ENCODE measurements at places on chromosomes 1 and 21.
A peak's percentile ranks its signal among the peaks of the same experiment; 100 is the strongest.

GRCh38 chr1:28864695-28865094, 49.7 kb upstream of the EPB41 start:
- no peak for DNase-seq

DNA sequence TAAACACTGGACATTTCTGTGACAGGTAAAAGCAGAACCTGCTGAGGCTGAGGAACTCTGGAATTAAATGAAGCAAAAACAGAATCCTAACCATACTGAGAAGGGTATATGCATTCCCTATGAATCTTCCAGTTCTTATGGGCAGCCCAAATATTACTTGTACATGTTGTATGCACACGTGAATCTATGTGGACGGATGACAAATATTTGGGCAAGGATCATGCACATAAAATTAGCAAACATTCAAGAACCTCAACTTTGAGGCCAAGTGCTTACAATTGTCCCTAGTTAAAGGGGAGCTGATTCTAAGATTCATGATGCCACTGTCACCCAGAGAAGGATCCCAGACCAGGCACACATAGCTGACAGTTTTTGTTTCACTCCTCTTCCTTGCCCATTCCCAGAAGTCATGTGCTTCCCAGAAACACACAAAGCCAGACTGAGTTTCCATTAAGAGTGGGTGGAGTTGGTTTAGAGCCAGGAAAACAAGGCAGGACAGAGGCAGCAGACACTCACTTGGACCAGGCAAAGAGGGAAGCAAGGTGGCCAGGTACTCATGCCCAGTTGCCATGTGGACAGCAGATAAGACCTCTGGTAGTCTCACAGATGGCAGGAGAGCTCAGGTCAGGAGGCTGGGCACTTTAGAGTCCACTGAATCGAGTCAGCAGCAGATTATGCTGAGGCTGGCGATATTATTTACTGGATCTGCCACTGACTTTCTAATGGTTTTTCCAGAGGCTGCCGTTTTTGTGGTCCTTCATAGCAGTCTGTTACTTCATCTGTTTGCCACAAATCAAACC, 25.6 kb downstream of the AK2 start:
- peak; percentile 72 for DNase-seq

- DNase-seq: no peak
Observed at GRCh38 chr1:62484824-62485468, 48.1 kb downstream of the USP1 start.

DNA sequence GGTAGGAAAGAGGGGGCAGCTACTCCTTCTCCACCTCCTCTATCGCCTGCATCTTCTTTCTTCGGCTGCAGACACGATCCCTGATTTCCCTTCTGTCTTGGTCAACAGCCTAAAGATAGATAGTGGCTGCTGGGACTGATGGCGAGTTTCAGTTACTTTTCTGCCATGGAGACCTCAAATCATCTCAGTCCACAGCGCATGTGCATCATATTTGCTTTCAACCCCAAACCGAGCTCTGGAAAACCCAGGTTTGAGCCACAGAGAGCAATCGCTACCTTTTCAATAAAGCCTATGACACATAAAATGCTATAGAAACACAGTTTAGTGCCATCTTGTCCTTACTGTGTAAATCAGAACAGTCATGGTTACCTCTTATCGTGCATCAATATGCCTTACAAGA, 142.9 kb upstream of the IRF2BP2 start:
- DNase-seq: no peak

DNA sequence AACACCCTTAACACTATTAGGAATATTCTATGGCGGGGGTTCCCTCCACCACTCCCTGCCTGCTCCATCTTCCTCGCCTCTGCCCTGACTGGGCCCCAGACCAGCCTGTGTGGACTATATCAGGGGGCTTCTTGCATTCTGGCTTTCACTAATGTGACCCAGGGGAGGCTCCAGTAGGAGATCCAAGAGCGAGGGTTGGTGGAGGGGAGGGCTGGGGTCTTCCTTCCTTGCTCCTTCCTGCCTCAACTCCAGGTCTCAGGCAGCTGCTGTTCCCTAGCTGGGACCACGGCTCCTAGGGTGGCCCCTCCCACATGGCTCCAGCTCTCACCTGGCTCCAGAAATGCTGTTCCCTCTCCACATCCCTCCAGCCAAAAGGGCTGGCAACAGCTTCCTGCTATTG, 257.4 kb downstream of the MATN1 start:
- no peak for DNase-seq

DNA sequence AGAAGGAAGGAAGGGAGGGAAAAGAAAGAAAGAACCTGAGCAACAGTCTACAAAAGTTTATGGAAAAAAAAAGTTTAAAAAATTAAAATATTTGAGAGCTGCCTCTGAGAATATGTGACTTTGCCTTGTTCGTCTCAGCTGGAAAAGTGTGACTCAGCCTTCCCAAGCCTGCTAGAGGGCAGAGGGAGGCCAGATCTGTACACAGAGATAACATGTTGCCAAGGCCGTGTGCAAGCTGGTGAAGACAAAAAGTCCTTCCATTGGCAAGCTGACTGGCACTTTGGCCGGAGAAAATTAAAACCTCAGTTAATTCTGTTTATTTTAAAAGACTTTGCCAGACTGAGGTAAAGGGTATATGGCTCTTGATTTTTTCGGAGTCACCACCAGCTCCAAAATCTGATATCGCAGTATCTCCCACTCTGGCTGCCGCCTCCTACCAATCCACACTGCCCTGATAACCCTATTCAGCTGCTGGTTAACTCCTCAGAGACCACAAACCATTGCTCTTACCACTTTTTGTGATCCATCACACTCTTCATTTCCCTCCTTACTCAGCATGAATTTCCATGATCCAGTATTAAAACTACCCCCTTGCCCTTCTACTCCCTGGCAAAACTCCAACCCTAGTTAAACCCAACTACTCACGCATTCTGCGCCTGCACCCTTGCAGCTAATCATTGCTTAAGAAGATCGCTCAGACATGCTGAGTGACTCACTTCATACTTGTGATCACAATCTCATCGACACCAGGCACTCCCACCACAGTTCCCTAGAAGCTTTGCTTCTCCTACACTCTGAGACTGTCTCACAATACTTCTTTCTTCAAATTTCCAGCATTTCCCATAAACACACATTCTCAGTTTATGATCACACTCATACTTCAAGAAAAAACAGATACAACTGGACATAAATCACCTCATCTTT, 5.7 kb upstream of the PPP1R15B start:
- DNase-seq: no peak

DNA sequence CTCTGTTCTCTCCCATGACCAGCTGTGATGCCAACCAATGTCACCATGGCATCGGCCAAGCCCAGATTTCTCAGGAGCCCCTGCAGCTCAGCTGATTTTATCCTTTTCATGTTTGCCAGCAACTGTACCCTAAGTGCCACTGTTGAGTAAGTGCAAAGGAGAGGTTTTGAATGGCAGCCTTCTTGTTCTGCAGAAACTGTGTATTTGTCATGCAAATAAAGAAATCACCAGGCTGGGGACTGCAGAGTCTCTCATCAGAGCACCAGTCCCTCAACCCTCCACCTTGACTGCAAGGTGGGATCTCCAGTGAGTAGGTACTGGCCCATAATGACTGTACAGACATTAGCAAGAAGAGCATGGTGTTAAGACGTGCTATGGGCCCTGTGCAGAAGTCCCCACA, 26.6 kb downstream of the C8B start:
- no peak for DNase-seq

DNA sequence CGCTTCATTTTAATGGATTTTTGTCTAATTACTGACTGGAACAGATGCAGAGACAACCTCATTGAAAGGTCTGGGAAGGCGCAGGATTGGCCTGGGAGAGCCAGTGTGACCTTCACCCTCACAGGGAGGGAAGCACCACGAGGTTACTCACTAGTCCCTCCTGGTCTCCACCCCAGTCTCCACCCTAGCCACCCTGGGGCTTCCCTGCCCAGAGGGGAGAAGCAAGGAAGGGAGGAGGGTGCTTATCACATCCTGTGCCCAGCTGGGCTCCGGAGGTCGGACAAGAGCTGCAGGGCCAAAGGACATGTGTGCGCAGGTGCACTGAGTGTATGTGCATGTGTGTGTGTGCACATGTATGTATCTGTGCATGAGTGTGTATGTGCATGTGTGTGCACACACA, 220.1 kb upstream of the VAMP3 start:
- no peak for DNase-seq

DNA sequence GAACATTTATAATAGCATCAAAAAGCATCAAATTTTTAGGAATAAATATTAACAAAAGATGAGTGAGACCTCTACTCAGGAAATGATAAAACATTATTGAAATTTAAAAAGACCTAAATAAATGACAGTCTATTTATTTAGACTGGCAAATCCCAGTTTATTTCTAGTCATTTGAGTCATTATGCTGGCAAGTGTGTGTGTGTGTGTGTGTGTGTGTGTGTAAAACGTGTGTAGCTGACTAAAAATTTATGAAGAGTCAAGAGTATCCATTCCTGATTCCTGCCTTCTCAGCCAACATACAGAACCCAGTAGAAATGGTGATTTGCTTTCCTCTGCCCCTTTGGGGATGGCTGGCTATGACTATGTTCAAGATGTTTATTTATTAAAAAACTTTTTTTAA, 46.2 kb downstream of the OSBPL9 start:
- DNase-seq: no peak

- no peak for DNase-seq
Observed at GRCh38 chr1:193589597-193590040, 403.2 kb upstream of the B3GALT2 start.

DNA sequence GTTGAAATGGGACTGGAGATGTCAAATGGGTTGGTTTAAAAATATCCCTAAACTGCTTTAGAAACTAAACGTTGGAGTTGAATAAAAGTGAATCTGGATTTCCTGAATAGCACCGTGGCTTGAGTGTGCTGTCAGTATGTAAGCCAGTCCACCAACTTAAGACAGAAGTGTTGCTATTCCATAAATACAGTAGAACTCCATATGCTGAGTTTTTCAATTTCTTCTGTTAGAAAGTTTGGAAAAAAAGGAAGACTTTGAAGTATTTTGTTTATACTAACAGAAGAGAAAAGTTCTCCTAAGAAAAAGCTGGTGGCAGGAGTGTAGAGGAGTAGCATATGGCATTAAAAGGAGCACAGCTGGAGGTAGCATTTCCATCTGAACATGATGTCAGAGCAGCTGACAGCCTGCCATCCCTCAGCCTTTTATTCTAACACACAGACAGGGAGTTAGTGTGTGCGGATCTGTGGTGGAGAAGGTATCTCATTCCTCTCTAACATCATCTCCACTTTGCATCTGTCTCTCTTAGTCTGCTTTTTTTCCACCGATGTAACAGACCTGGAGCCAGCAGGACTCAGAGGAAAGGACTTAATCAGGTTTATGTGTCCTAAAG, at the start of gene ZBTB18:
Gene ZBTB18 (plus strand): TSS at position 449 of the 610 bp plus-strand sequence. CDS start 149 bp downstream, at position 598.
- no peak for DNase-seq

DNA sequence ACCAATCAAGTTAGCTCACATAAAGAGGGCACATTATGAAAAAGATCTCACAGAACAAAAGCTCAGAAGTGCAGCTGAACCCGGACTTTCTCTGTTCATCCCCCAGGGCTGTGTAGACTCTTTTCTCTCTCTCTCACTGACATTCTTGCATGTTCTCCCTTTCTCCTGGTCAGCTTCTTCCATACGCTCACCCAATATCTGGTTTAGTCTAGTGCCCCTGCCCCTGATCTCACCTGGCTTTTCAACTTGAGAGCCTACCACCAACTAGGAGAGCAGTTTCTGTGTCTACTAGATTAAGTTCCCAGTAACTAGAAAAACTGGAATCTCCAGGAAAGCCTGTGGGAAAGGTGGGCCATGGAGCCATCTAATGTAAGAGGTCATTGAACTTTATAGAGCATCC, 126.9 kb upstream of the GRIK3 start:
- no peak for DNase-seq

DNA sequence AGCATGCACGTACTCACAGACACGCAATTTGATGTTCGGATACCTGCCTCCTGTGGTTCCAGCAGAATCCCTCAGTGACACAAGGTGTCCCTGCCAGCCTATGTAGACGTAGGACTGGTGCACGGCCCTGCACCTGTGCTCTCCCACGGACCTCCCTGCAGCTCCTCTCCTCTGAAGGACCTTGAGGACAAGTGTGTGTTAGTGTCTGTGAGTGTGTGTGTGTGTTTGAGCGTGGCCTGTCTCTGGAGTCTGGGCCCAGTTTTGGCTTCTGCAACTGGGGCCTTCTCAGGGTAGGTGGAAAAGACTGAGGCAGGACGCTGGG, 22.5 kb upstream of the DMBX1 start:
- DNase-seq: no peak
